Activated T-helper 2 cell treated with anti-CD3 and anti-CD28 coated beads, Interferon-gamma antibody, Interleukin-2, Interleukin-4, amounts not matched to agents 10 μg/mL and 5 μg/mL and 100 μg/mL, durations not matched to agents 14 hours and 24 hours and 36 hours (primary cell): ENCODE measurements at places on chromosomes 2 and 18. TPM values are rescaled to one million over a fixed set of nuclear protein-coding genes. Genes with fewer than 3 reads are reported as not detected.

GRCh38 chr2:105840933-105841332 lies 96.2 kb downstream of the NCK2 start:
- DNase-seq, result no peak

Gene IL1RL1
- total RNA-seq, result 10.7 and 11.1 TPM in 2 replicates

DNA sequence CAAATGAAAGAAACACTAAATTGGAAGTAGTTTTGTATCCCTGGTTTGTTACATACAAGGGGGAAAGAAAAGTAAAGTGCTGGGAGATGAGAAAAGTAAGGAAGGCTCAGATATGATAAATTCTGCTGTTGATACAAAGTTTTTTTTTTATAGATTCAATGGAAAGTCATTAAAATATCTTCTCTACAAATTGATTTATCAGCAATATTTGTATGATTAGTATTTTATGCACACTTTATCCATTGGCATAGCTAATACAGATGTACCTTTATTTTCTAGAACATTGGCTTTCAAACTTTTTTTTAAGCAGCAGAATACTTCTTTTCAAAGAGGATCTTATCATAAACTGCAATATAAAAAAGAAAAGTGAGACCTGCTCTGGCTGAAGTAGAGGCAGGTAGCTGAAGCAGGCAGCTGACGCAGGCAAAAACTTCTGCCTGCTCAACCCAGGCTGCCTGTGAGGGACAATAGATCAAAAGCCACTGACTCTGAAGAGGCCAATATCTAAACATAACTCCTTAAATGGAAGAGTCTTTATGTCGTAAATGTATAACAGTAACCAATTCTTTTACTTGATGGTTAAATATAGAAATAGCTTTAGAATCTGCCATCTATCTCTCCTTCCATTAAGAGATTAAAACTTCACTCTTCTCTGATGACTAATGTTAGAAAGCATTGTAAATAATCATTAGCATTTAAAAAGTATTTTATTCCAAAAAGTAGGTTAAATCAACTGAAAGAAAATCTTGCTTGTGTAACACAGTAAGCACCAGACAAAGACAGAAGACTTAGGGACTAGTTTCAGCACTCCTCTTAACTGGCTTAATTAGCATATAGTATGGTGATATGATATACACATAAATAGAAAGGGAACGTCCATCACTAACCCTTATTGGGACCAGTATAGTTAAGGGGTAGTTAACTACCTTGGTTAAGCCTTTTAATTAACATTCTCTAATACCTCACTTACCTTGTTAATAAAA lies 174.2 kb downstream of the SLC39A10 start:
- no peak for DNase-seq

GRCh38 chr18:54973046-54973445 lies 13.8 kb upstream of the CCDC68 start:
- no peak for DNase-seq

DNA sequence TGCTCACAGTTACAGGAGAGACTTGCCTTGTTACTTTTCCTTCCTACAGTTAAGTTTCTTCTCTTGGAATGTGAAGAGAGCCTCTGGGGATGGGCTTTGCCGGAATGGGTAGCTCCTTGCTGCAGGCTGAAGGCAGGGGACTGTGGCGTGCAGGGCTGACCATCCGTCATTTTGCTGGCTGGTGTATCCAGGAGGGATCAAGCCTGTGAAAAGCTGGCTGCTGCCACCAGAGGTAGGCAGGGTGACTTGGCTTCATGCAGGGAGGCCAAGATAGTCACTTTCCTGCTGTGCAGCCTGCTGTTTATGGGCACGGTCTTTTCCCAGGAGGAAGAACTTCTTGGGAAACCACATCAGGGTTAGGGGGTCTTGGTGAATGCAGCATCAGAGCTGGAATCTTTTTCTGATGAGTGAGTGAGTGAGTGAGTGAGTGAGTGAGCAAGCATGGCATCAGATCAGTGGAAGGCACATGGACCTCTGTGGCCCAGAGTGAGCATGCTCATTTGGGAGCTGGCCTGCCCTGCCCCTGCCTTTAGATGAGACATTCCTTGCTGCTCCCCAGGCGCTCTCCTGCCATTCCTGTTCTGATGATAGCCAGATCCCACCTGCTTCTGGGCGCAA lies 33.0 kb downstream of the FHOD3 start:
- DNase-seq, result no peak

DNA sequence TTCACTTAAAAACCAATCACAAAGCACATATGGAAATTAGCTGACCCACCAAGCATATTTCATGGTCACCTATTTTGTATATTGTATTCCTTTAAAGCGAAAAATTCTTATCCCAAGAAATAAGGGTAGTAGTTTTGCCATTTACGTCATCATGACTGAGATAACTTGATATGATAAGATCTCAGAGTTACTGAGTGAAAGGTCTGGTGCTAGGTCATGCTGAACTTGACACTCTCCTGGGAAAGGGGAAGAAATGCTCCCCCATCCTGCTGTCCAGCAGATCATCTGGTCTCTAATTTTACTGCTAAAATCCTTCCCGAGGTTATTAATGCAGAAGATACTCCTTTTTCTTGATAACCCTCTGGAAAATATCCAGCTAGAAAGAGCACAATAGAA lies 78.3 kb downstream of the BCL2 start:
- DNase-seq, result no peak

Gene FAM110C
- 5.3 and 5.7 TPM in 2 replicates for total RNA-seq

DNA sequence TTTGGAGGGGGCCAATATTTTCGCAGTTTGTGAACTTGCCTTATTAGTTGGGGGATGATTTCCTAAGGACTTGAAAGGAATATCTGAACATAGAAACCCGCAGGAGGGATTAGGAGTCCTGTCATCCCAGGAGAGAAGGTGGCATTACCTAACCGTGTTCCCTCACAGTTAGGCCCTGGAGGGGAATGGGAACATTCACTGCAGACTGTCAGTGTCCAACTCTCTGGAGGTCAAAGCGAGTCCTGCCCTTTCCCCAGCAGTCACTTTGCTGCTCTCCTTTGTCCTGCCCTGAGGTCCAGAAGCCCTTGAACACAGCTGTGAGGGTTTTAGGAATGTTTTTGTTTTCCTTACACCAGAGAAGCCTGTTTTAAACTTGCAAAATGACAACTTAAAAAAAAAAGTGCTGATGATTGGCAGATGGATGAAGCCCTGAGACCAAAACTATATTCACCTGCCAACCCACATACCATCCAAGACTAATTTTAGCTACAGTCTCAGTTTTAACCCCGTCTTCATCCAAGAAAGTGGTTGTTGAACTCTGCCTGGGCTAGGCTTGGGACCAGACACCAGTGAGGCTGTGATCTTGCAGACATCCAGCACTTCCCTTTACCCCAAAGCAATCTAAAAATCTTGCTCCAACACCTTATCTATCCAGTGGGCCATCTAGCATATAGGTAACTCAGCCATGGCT lies 90.5 kb upstream of the MEX3C start:
- DNase-seq, result no peak

DNA sequence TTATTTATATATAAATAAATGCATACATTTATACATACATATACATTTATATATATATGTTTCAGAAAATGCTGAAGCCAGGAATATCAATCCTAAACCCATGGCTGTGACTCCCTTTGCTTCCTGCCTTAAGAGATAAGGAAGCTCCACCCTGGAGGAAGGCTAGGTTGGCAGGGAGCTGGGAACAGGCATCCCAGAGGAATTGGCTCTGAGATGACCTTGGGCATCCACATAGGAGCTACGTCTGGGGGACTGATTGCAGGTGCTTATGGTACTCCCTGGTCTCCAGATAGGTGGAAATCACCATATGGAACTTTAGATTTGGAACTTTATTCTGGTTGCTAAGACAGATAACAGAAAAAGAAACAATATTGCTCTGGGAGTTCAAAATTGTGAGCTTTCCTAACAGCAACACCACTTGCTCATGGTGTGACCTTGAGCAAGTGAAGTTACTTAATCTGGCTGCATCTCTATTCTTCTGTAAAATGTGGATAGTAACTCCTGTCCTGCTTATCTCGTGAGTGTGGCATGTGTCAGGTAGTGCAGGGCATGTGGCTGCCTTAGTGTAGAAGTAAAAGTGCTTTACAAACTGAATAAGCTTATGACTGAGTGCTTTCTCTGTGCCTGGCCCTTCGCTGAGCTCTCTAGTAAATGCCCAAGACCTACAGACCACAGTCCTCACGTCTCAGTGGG lies 341.0 kb downstream of the MEIS1 start:
- DNase-seq, result no peak

GRCh38 chr2:85286918-85287317 lies 40.9 kb downstream of the TGOLN2 start:
- DNase-seq, result no peak

DNA sequence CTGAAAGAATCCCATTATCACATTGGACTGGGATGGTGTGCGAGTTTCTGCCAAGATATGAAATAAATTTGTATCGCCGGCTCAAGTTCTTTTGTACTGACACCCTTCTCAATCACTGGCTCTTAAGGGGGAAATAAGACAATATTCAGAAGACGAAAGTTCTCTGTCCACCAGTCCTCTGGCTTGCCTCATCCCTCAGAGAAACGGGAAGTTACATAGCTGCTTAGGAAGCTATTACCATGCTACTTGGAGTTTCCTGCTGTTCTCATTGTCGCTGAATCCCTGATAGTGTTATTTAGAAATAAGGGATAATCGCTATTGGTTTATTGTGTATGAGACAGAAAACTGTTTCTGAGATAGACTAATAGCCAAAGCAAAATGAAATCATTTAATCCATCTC lies 205.0 kb upstream of the ZNF521 start:
- no peak for DNase-seq

- no peak for DNase-seq
Measured at GRCh38 chr2:81260320-81260719, 955.8 kb upstream of the LRRTM1 start.

DNA sequence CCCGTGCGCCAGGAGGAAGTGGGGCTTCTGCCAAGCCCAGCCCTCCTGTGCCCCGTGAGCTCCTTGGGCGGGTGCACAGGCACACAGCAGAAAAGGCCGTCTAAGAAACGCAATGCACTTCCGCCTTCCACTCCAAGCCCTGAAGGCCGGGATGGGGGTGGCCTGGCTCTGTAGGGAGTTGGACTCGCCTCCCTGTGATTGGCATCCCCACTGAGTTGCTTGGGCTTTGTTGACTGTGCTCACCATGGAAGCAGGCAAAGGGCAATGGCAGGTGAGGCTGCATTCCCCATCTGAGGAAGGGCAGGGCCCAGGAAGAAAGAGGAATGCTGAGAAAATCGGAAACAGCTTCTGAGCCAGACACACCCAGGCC lies 66.8 kb downstream of the CRACDL start:
- DNase-seq, result no peak

Gene CCDC85A
- not detected in 2 replicates for total RNA-seq

DNA sequence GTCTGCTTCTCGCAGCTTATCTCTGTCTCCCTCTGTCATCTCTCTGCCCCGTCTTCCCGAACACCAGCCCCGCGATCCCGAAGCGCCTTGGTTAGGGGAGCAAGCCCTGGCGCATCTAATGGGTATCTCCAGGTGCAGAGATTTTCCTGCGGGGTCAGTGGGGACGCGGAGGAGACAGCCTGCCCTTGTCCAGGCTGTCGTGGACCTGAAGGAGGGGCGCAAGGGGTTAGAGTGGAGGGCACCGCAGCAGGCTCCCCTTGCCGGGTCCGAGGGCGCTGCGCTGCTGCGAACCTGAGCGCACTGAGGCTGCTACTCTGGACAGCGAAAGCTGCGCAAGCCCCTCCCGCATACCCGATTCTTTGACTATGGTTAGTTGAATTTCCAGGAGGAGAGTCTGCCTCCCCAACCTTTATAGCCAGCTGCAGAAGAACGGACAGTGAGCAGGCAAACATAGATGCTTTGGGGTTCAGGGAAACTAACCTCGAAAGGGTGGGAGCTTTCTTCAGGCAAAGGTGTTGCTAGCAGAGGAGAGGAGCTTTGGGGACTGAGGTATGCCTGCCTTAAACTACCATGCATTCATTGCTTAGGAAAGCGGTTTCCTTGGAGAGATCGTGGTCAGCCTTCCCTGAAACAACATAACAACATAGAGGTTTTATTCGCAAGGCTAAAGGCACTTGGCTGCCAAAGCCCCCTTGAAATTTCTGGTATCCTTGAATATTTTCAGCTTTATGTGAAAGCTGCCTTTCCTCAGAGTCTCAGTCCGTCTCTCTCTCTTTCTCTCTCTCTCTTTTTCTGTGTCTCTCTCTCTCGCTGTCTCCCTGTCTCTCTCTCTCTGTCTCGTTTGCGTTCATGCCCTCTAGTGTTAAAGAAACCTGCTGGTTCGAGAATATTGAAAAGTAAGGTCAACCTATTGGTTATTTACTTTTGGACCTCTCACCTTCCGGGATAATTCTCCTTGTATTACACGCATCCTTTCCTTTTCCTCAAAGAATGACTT lies 1.6 kb downstream of the GALNT13 start:
- no peak for DNase-seq

DNA sequence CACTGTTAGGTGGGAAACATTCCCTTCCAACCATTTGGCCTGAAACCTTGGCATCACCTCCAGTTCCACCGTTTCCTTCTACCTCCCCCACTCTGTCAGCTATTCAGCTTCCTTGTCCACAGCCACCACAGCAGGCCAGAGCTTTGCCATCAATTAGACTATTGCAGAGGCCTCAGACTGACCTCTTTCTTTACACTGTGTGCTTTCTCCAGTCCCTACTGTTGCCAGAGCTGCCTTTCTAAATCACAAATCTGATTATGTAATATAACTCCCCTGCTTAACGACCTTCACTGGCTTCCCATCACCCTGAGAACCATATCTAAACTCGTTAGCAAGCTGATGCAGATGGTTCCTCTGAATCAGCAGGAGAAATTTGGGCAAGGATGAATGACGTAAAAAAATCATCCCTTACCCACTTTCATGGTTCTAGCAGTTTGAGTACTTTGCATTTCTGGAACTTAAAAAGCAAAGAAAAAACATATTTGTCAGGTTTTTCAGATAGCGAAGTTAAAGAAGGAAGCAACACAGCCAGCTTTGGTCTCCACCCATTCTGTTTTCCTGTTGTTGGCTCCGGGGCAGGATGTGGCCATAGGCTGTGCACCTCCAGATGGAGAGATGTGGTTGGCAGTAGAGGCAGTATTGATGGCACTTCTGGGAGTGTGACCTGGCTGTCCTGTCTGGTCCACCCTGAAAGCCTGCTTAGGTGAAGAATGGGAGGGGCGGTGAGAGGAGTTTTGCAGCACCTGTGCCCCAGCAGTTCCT lies 422.1 kb downstream of the PARD3B start:
- DNase-seq, result peak; percentile 72

Gene LYG2
- not detected in 2 replicates for total RNA-seq

DNA sequence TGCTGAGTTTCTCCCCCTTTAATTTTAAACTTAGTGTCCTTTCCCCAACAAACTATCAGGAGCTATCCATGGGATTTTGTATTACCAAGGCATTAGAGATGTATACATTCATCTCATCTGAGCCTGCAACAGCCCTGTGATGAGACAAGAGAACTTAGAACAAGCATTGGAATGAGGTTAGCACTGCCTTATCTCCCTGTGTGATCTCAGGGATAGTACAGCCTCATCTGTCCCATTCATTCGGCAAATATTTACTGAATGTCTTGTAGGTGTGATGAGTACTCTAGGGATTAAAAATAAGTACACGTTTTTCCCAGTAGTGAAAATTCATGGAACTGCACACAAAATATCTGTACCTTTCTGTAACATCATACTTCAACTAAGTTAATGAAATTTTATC lies 45.6 kb downstream of the PAIP2B start:
- DNase-seq, result no peak

GRCh38 chr2:64754570-64754969 lies 100.9 kb upstream of the SERTAD2 start:
- no peak for DNase-seq
